Hindlimb muscle (tissue), 1 donor: ENCODE measurements at places on chromosomes 4 and X. TPM values are rescaled to one million over a fixed set of nuclear protein-coding genes. Genes with fewer than 3 reads are reported as not detected.

DNA sequence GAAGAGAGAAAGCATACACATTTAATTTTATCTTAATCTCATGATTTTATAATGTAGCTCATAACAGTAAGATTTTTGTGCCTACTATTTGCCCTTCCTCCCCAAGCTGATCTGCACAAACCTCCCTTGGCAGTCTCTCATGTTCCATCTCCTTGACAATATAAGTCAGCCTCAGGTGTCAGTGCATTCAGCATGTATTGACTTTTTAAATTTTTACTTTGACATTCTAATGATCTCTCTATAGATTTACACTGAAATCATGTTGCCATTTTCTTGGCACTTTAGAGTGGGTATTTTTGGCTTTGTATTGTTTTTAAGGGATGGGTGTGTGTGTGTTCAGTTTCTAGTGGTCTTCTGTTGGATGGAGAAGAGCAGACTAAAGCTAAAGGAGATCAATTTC, 505.3 kb upstream of the CPEB2 start:
- DNase-seq: no peak

- no peak for DNase-seq
These were observed 334.6 kb upstream of the CPEB2 start for GRCh38 chr4:14667624-14668151.

GRCh38 chr4:7089213-7089986, 21.5 kb upstream of the GRPEL1 start:
- no peak for DNase-seq

GRCh38 chr4:148078061-148078460, 346.2 kb downstream of the ARHGAP10 start:
- no peak for DNase-seq

Gene SMIM10
- 15.0 TPM for polyA plus RNA-seq

- peak; percentile 86 for DNase-seq
These were observed 189.2 kb downstream of the SHROOM3 start for GRCh38 chr4:76624241-76624681.

DNA sequence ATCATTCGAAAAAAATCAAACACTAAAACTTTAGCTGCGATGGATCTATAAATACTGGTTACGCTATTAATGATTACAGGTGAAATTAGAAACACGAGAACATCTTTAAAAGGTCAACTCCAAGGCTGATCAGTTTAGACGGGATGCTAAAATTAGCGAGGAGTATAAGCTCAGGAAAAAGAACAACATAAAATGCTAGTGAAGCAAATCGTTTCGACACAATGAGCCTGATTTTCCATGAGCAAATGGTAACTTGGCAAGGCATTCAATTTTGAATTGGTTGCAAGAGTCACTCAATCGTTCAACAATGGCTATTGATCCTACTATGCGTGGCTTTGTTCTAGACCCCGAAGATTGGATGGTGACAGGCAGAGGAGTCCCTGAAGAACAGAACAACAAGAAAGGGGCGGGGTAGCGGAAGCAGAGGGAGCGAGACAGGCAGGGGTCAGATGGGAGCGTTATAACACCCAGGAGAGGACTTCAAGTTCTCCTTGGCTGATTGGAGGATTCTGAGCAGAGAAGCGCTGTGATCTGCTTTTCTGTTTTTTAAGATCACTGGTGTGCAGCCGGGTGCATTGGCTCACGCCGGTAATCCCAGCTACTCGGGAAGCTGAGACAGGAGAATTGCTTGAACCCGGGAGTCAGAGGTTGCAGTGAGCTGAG, 146.5 kb downstream of the RBM47 start:
- DNase-seq: peak; percentile 12

GRCh38 chrX:154824638-154825037, 9.8 kb downstream of the SMIM9 start:
- DNase-seq: no peak

DNA sequence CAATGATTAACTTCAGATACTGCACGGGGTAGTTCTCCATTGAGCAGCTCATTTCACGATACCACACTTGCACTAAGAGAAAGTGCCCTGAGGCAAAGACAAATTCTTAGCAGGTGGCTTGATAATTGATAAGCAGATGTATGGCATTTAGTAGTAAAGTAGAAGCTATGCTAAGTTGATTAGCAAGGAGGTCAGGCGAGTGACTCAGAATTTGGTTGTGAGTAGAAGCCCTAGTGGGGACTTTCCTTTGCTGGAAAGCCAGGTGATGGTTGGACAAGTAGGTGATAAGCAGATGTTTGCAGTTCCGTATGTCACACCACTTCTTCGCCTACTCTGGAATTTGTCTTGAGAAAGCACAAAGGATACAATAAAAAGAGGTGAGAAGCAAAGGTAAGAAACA, 58.7 kb downstream of the TLL1 start:
- no peak for DNase-seq

Gene TRO
- polyA plus RNA-seq: 127 TPM

Gene YY2
- polyA plus RNA-seq: 1.8 TPM

DNA sequence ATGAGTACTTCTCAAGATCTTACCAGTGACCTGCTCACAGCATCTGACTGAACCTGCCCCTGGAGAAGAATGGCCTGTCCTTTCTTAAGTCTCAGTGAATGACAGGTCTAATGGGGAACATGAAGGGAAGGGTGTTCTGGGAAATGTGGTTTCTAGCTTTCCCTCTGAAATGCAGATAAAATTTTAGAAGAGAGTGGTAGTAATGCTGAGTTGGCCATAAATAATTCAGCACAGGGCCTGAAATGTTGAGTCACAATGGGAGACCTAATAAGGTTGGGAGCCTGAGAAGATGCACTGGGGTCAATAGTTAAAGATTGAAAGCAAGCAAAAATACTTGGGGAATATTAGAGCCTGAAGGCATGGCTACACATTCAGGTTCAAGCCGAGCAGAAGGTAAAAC, 214.9 kb upstream of the ARHGAP24 start:
- no peak for DNase-seq

GRCh38 chr4:32073542-32073941, 1353.4 kb downstream of the PCDH7 start:
- DNase-seq: no peak

GRCh38 chr4:105022811-105023667, 123.6 kb upstream of the TET2 start:
- DNase-seq: no peak

DNA sequence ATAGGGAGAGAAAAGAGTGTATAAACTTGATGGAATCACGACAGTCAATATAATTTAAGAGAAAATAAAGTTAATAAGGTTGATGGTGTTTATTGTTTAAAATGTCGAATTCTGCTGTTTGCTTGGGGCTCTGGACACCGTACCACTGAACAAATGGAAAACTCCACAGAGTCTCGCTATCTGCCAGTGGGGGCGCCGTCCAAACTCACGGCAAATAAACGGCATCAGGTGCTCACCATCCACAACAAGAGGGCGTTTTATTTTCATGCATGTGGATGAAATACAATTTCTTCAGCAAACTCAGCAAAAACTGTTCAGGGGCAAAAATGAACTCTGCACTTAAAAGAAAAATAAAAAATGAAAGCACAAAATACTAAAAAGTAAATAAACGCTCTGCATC, 46.6 kb upstream of the FAM47C start:
- DNase-seq: no peak

DNA sequence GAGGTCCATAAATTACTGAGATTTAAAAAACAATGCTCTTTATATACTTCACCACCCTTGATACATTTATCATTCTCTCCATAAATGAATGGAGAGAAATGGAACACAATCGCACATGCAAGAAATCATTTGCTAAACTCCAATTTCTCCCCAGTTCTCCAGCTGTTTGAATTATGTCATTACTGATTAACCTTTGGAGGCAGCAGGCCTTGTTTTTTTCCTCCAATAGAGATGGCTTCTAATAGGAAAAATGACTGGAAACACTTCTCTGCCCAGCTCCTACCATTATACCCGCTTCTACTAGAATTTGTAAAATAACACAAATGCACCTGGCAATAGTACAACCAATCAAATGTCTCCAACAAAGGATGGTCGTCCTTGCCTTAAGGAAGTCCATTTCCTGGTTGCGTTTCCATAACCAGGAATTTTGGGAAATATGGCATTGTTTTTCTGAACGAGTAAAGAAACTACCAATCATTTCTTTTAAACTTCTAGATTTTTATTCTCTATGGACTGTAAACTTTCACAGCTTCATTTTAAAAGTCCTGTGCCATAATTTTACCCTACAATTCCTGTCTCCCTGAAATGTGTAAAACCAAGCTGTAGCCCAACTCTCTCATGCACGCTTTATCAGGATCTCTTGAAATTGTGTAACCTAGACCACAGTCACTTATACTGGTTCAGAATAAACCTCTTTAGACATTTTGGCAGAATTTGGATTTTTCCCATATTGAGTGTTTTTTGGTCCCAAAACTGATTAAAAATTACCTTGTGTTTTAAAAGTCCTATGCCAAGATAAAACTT, 60.1 kb downstream of the APBB2 start:
- no peak for DNase-seq

Gene TMPRSS11A
- 0.12 TPM for polyA plus RNA-seq

DNA sequence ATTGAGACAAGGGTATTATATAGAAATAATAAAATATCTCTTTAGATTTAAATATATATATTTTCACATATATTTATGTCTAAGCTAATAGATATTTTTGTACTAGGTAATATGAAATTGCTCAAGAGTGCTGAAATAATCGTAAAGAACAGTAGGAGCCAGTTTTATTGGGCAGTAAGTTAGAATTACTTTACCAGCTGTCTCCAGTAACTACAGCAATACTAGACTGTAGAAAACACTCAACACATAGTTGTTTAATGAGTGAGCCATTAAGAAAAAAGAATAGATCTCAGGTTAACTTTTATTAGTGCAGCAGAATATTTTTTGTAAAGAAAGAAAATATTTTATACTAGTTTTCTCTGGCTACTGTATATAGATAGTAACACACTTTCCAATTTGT, 715.2 kb downstream of the TRIML1 start:
- DNase-seq: no peak

GRCh38 chr4:36241771-36242170, 2.5 kb downstream of the ARAP2 start:
- no peak for DNase-seq

DNA sequence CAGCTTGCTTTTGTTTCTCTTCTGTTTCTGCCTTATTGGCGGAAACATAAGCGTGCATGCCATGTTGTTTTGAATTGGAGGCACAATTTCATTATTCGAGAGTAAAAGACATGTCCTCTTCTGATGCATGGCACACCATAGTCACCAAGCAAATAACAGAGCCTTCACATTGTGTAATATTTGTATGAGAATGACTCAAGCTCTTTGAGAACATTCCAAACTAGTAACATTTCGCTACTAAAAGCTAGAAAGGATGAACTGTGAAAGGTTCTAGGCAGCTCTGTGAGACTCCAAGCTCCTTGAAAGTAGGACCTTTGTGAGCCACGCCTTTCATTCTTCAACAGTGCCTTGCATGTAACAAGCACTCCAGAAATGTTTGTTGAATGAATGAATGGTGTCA, 9.2 kb upstream of the ANXA3 start:
- no peak for DNase-seq

Gene EXOC1
- 25.1 TPM for polyA plus RNA-seq

Gene MAGEA2
- not detected for polyA plus RNA-seq

Gene FAM133A
- polyA plus RNA-seq: 0.18 TPM

DNA sequence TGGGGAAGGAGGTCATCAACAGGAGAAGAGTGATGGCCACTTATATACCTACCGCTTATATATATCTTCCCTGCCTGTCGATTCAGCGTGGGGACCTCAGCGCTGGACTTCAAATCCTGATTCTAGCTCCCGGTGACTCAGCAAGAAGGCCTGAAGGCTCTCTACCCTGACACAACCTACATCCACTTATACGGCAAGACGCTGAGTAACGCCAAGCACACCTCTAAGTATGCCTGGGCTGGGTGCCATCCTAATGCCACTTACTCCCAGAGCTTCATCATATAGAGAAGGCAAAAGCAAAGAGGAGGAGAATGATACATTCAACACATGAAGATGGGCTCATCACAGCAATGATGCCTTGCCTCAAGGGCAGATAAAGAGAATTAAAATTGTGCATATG, 198.3 kb downstream of the CHIC2 start:
- no peak for DNase-seq

GRCh38 chr4:176793060-176793605, 411 bp upstream of the VEGFC start:
- DNase-seq: no peak

Gene MAGEA6
- not detected for polyA plus RNA-seq

DNA sequence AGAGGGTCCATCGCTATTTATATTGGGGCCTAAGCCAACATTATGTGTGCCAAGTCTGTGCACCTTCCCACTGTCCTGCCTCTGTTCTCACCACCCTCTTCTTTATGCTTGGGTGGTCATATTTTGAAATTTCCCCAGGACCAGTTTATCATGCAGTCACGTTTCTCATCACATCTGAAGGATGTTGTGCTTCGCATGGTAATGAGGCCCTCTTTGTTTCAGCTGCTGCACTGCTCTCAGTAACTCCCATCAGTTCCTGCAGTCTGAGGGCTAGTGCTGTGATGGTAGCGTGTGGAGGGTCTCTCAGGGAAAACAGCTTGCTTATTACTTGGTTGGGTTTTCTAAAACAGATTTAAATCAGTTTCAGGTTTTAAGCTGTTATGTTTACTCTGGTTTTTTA, 288.0 kb downstream of the AFF2 start:
- no peak for DNase-seq

GRCh38 chr4:23763559-23763958, 126.3 kb downstream of the PPARGC1A start:
- DNase-seq: no peak

DNA sequence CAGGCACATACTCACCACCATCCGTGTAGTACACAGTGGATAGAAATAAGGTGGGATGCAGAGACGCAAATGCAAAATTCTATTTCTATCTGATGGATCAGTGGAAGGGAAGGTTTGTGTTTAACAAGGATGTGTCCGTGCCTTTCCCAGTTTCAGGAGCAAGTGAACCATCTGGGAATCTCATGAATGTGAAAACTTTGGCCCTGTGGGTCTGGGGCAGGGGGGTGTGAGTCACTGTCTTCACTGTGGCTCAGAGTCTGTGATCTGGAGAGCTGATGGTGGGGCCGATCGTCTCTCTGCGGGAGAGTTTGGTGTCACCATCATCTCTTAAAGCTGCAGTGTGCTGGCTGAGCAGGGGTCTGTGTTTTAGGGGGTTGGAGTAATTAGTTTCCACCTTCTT, 179.3 kb upstream of the STS start:
- no peak for DNase-seq

Gene ADAD1
- polyA plus RNA-seq: not detected

- DNase-seq: no peak
These were observed 4.6 kb upstream of the CCNG2 start for GRCh38 chr4:77152421-77152820.

Gene SETD7
- 107 TPM for polyA plus RNA-seq

- no peak for DNase-seq
These were observed 1.7 kb upstream of the BMP2K start for GRCh38 chr4:78774417-78774816.

GRCh38 chr4:3365326-3365725, 72.5 kb downstream of the RGS12 start:
- no peak for DNase-seq

Gene NIPAL1
- polyA plus RNA-seq: 3.1 TPM

Gene MGARP
- 0.70 TPM for polyA plus RNA-seq
